ENCODE measurements at places on chromosomes 5 and 9. TPM values are rescaled to one million over a fixed set of nuclear protein-coding genes. Genes with fewer than 3 reads are reported as not detected.

Gene TARS1
- 123 TPM for total RNA-seq

Gene SHOC1
- total RNA-seq = not detected

GRCh38 chr5:179149278-179149677, 89.1 kb downstream of the ZNF354C start:
- no peak overlapping the region for H3K4me3 ChIP-seq
- no peak overlapping the region for H3K27ac ChIP-seq
- no peaks in the 10 kb centered on the region for H3K4me1 ChIP-seq
- no peaks in the 10 kb centered on the region for H3K27me3 ChIP-seq
- DNase-seq = no peak
- no peaks in the 10 kb centered on the region for H3K36me3 ChIP-seq

GRCh38 chr9:114558027-114558675, 29.4 kb upstream of the ATP6V1G1 start:
- peak; percentile 43 for DNase-seq
- H3K4me1 ChIP-seq = peaks cover 3% of the 10 kb centered on the region
- no peaks in the 10 kb centered on the region for H3K36me3 ChIP-seq
- H3K27me3 ChIP-seq = no peaks in the 10 kb centered on the region
- H3K27ac ChIP-seq = no peak overlapping the region
- H3K4me3 ChIP-seq = no peak overlapping the region

DNA sequence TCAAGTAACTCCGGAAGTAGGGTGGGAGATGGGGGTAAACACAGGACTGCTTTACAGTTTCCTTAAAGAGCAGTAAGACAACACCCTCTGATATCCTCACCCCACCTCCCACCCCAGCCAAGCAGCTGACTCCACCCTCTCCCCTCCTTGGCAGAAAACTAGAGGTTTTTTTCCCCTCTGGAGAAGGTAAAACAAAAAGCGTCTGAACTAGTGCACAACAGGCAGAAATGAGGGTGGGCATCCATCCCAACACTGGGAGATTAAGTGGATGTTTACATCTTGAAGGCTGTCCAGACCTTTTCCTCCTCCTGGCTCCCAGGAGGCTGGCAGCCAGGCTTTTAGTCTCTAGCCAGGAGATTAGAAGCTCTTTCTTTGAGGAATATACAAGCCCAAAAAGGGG, 13.9 kb upstream of the CTNNAL1 start:
- no peaks in the 10 kb centered on the region for H3K27me3 ChIP-seq
- H3K4me3 ChIP-seq = no peak overlapping the region
- H3K4me1 ChIP-seq = peaks cover 29% of the 10 kb centered on the region
- H3K36me3 ChIP-seq = no peaks in the 10 kb centered on the region
- H3K27ac ChIP-seq = peak overlapping the region; percentile 82

- no peak for DNase-seq
- peaks cover 7% of the 10 kb centered on the region for H3K4me1 ChIP-seq
- H3K27me3 ChIP-seq = no peaks in the 10 kb centered on the region
Measured at GRCh38 chr9:6525326-6526045, 112.5 kb downstream of the UHRF2 start.

GRCh38 chr5:168114444-168115017, 176.9 kb upstream of the WWC1 start:
- no peak overlapping the region for H3K4me3 ChIP-seq
- H3K36me3 ChIP-seq = no peaks in the 10 kb centered on the region
- peak; percentile 66 for DNase-seq
- peaks cover 44% of the 10 kb centered on the region for H3K4me1 ChIP-seq
- no peaks in the 10 kb centered on the region for H3K27me3 ChIP-seq

Measured in neural progenitor cell (in vitro differentiated cells).